Muscle of leg (tissue), 16 donors: ENCODE measurements at places on chromosomes 11 and 22. TPM values are rescaled to one million over a fixed set of nuclear protein-coding genes. Genes with fewer than 3 reads are reported as not detected.

- no peaks in the 10 kb centered on the region for H3K36me3 ChIP-seq
- no peak for DNase-seq
- H3K4me1 ChIP-seq: peaks cover 7% of the 10 kb centered on the region
- no peaks in the 10 kb centered on the region for H3K27me3 ChIP-seq
- H3K27ac ChIP-seq: no peak overlapping the region
These were observed 16.5 kb upstream of the PLEKHB1 start for GRCh38 chr11:73629907-73630306.

DNA sequence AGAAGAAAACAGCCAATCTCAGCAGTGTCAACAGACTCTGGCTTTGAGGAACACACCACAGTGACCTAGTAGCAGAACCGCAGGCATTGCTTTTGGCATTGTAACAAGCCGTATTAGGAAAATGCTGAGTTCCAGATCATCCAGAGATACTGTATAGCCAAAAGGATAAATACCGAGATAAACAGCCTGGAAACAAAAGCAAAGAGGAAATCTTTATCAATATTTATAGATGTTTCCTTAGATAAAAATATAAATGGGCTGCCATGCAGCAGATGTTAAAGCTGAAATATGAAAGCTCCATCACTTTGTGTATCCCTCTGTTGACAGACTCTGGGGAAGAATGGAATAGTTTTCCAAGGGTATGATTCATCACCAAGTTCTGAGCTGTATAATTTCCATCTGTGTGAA is 98.9 kb upstream of the TP53AIP1 start:
- no peaks in the 10 kb centered on the region for H3K4me1 ChIP-seq
- H3K27me3 ChIP-seq: no peaks in the 10 kb centered on the region
- peak; percentile 86 for DNase-seq
- H3K4me3 ChIP-seq: no peak overlapping the region

GRCh38 chr11:108818971-108819370 is 154.1 kb downstream of the DDX10 start:
- H3K4me3 ChIP-seq: no peak overlapping the region
- H3K27ac ChIP-seq: no peak overlapping the region
- no peaks in the 10 kb centered on the region for H3K4me1 ChIP-seq
- no peaks in the 10 kb centered on the region for H3K27me3 ChIP-seq
- no peak for DNase-seq
- no peaks in the 10 kb centered on the region for H3K36me3 ChIP-seq

- no peaks in the 10 kb centered on the region for H3K27me3 ChIP-seq
- peaks cover 9% of the 10 kb centered on the region for H3K4me1 ChIP-seq
- no peak overlapping the region for H3K27ac ChIP-seq
- no peaks in the 10 kb centered on the region for H3K36me3 ChIP-seq
These were observed 132.0 kb downstream of the SPON1 start for GRCh38 chr11:14094481-14095037.

GRCh38 chr11:1276041-1276790 is 33.2 kb downstream of the TOLLIP start:
- no peak for DNase-seq
- no peak overlapping the region for H3K4me3 ChIP-seq
- no peaks in the 10 kb centered on the region for H3K27me3 ChIP-seq
- no peaks in the 10 kb centered on the region for H3K4me1 ChIP-seq
- no peak overlapping the region for H3K27ac ChIP-seq
- peaks cover 48% of the 10 kb centered on the region for H3K36me3 ChIP-seq

DNA sequence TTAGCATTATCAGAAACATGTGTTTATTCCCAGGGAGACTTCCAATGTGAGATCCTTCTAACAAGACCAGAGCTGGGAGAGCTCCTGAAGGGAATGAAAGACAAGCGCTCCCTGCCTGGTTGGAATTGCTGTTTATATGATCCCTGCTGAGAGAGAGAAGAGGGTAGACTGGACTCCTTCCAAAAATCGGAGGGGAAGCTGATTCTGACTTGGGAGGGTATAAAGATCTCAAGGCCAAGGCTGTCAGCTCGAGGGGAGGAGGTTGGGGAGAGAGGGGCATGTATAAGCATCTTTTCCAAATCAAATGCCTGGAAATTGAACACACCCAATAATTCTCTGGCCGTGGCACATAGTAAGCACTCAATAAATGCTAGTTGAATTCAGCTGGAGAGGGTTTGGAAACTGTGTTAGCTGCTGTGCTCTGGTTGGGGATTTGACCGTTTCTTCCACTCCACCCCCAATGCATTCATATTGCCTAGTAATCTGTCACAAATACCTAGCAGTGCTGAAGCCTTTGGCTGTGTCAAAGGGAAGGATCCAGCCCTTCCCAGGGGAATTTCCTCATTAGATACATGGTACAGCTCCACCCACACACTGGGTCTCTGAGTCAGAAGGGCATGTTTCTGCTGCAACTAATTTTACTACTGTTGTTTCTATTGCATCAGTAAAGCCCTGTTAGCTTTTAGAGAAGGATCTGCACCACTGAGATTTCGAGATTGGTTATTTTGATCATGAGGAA is 61.5 kb downstream of the CACNG2 start:
- H3K36me3 ChIP-seq: no peaks in the 10 kb centered on the region
- peaks cover 2% of the 10 kb centered on the region for H3K27me3 ChIP-seq
- no peaks in the 10 kb centered on the region for H3K4me1 ChIP-seq
- no peak overlapping the region for H3K27ac ChIP-seq

DNA sequence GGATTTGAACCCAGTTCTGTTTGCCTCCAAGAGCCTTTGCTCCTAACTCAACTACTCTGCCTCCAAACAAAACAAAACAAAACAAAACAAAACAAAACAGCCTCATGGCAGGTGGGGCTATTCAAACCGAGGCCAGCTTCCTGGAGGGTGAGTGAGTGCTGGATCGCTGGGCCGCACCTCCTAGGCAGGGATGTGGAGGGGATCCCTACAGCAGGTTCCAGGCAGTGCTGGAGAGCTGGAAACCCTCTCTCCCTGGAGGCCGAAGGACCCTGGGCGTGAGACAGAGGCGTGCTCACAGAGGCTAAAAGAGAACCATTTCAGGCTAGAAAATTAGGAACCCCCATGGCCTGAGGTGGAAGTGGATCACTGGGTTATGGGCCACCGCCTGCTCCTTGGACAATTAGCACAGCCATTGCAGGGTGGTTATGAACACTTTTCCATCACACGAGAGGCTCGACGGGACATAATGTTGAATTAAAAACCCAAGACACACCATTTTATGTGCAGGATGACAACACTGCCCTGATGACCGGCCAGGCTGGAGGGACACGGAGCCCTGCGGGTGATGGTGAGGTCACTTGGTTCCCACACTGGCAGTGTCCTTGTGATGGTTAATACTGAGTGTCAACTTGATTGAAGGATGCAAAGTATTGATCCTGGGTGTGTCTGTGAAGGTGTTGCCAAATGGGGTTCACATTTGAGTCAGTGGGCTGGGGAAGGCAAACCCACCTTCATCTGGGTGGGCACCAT is 35.2 kb downstream of the SHISAL1 start:
- no peak overlapping the region for H3K27ac ChIP-seq
- H3K4me1 ChIP-seq: peaks cover 13% of the 10 kb centered on the region
- DNase-seq: no peak
- no peak overlapping the region for H3K4me3 ChIP-seq
- peaks cover 9% of the 10 kb centered on the region for H3K27me3 ChIP-seq
- H3K36me3 ChIP-seq: no peaks in the 10 kb centered on the region

DNA sequence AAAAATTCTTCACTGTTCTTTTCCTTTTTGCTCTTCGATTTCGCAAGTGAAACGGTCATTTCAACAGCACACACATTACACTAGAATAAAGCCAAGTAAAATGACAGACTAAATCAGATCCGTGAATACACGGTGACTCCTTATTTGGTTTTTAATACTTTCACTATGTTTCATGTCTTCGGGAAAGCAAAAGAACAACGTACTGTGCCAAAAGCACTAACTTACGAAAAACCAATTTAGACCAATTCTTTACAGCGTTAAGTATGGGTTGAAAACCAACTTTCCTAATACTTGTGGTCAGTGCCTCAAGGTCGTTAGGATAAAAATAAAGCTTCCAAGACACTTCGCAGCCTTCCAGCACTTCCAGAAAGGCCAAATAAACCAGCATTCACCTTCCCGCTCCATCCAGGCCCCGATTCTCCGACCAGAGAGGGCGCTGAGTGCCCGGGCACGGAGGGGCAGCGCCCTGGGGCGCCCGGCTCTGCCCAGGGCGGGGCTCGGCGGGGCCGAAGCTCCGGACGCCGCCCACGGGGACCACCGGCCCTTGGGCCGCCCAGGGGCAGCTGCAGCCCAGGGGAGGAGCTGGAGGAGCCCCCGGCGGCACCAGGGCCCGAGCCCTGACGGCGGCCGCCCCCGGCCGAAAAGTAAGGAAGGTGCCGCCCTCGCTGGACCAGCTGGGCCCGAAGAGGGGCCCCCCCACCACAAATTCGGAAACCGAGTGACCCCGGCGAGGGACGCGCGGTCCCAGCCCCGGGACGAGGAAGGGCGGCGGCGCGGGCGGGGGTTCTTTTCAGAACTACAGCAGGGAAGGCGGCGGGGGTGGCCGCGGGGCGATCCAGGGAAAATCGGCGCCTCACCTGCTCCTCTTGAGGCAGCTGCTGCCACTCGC is 499 bp downstream of the ATL3 start:
- H3K27ac ChIP-seq: peak overlapping the region; percentile 96
- H3K36me3 ChIP-seq: peaks cover 4% of the 10 kb centered on the region
- no peaks in the 10 kb centered on the region for H3K27me3 ChIP-seq
- peaks cover 9% of the 10 kb centered on the region for H3K4me1 ChIP-seq
- peak overlapping the region; percentile 84 for H3K4me3 ChIP-seq
- DNase-seq: peak; percentile 69

- H3K4me3 ChIP-seq: no peak overlapping the region
- no peaks in the 10 kb centered on the region for H3K4me1 ChIP-seq
- H3K27ac ChIP-seq: no peak overlapping the region
- H3K36me3 ChIP-seq: peaks cover 46% of the 10 kb centered on the region
- no peak for DNase-seq
These were observed 81.9 kb downstream of the CEP164 start for GRCh38 chr11:117409511-117409910.

OR5P2 gene
- total RNA-seq: not detected

PARVG gene
- total RNA-seq: 3.0 TPM

GRCh38 chr11:68505596-68505995 is 45.0 kb downstream of the PPP6R3 start:
- H3K27ac ChIP-seq: no peak overlapping the region
- DNase-seq: peak; percentile 20
- peaks cover 6% of the 10 kb centered on the region for H3K4me1 ChIP-seq

GRCh38 chr11:1549338-1550330 is 22.4 kb downstream of the DUSP8 start:
- peaks cover 42% of the 10 kb centered on the region for H3K4me1 ChIP-seq
- H3K36me3 ChIP-seq: no peaks in the 10 kb centered on the region
- no peak for DNase-seq
- H3K4me3 ChIP-seq: no peak overlapping the region

- H3K27me3 ChIP-seq: no peaks in the 10 kb centered on the region
- H3K36me3 ChIP-seq: peaks cover 23% of the 10 kb centered on the region
- no peak overlapping the region for H3K27ac ChIP-seq
- H3K4me1 ChIP-seq: peaks cover 4% of the 10 kb centered on the region
These were observed 64.9 kb downstream of the SPECC1L start for GRCh38 chr22:24335496-24335895.

GRCh38 chr11:61460474-61460881 is 30.6 kb downstream of the SDHAF2 start:
- peak; percentile 92 for DNase-seq
- H3K4me1 ChIP-seq: peaks cover 2% of the 10 kb centered on the region
- H3K27me3 ChIP-seq: no peaks in the 10 kb centered on the region
- H3K27ac ChIP-seq: no peak overlapping the region
- peaks cover 11% of the 10 kb centered on the region for H3K36me3 ChIP-seq

RASD2 gene
- total RNA-seq: 2.9 TPM

DNA sequence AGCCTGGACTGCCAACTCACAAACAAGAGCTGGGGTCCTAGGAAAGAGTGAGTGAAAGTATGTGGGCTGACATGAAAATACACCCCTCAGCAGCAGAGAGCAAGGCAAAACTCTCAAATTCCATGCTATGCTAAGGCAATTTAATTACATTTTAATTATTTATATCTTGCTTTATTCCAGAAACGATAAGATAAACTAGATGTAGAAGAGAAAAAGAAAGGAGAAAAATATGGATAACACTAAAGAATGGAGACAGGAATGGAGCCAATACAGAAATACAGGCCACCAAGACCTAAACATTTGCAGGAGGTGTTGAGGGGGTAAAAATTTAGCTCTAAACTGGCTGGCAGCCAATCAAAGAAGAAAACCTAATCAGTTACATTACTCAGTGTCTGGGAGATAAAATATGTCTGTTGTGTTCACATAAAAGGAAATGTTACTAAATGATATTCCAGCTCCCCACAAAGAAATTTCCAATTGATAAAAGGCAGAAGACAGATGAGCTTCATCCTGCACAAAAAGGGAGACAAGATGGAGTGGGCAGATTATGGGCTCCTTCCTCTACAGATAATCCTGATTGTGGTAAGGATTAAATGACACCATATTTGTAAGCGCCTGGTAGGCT is 223.5 kb upstream of the BLID start:
- H3K36me3 ChIP-seq: no peaks in the 10 kb centered on the region
- DNase-seq: no peak
- H3K27me3 ChIP-seq: no peaks in the 10 kb centered on the region
- H3K4me1 ChIP-seq: no peaks in the 10 kb centered on the region

- H3K4me1 ChIP-seq: no peaks in the 10 kb centered on the region
- peaks cover 9% of the 10 kb centered on the region for H3K27me3 ChIP-seq
- DNase-seq: no peak
- no peaks in the 10 kb centered on the region for H3K36me3 ChIP-seq
- H3K27ac ChIP-seq: no peak overlapping the region
- no peak overlapping the region for H3K4me3 ChIP-seq
These were observed 541.9 kb downstream of the TBC1D22A start for GRCh38 chr22:47304191-47304831.

KRTAP5-7 gene
- not detected for total RNA-seq

- DNase-seq: peak; percentile 57
- no peaks in the 10 kb centered on the region for H3K27me3 ChIP-seq
- no peaks in the 10 kb centered on the region for H3K4me1 ChIP-seq
- no peak overlapping the region for H3K27ac ChIP-seq
These were observed 10.0 kb upstream of the CD5 start for GRCh38 chr11:61092280-61092766.

HOATZ gene
- total RNA-seq: not detected

DNA sequence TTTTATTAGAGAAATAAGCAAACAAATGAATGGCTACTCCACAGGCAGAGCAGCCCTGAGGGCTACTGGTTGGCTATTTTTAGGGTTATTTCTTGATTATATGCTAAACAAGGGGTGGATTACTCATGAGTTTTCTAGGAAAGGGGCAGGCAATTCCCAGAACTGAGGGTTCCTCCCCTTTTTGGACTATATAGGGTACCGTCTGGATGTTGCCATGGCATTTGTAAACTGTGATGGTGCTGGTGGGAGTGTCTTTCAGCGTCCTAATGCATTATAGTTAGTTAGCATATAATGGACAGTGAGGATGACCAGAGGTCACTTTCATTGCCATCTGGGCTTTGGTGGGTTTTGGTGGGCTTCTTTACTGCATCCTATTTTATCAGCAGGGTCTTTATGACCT is 19.2 kb downstream of the SLC22A6 start:
- H3K4me1 ChIP-seq: peaks cover 6% of the 10 kb centered on the region
- H3K27me3 ChIP-seq: no peaks in the 10 kb centered on the region
- H3K4me3 ChIP-seq: no peak overlapping the region
- DNase-seq: no peak
- no peaks in the 10 kb centered on the region for H3K36me3 ChIP-seq
